ENCODE measurements at places on chromosomes 12 and 14.

DNA sequence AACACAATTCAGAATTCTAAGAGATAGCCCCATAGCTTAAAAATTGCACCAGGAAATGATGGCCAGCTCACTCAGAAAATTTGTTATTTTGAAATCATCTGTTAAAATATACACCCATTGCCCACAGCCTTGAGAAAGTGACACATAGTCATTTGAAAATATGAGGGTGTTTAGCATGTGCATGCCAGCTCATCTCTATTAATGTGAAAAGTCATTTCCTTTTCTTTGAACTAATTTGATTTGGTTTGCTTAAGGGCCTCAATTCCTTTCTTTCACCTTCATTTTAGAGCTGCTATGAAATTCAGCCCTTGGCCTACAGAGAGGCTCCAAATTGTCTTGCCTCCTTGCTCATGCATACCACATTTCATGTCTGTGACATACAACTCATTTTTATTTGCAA lies 241.4 kb downstream of the PHLDA1 start:
- DNase-seq: no peak

DNA sequence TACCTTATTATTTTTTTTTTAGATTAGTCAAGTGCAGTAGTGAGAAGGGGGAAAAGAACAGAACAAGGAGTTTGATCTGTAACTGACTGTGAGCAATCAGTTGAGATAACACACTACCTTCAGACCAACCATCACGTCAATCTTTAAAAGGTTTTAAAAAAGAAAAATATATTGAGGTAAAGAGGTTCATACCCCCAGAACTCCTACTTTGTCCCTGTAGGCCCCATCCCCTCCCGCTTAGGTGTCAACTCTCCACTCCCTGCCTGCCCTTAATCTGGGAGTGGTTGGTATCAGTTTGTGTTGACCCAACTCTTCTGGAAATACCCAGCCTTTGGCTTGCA lies 16.2 kb downstream of the MMP14 start:
- DNase-seq: no peak

DNA sequence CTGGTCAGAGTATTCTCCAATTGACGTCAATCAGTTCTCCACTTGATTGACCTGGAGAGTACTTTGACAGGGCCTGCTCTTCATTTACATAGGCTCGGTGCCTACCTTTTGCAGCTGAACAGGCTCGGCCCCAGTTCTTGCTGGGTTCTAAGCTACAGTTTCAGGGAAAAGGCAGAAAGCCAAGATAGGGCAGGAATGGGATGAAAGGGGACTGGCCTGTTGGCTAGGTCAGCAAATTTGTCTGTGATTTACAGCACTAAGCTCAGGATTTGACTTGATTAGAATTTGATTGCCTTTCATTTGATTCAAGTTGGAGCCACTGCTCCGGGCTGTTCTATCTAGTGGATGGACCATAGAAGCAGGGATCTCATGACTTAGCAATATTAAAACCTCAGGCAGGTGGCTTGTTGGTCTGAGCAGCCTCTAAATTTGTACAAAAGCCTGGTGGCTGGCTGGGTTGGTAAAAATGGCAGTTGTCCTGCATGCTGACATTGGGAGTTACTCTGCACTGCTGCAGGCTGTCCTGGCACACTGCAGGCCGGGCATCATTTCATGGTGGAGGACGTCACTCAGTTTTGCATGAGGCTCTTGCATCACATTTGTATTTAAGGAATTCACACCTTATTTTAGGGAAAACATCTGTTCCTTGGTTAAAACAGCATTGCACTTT lies 71.8 kb downstream of the BICD1 start:
- no peak for DNase-seq

GRCh38 chr12:9091891-9092598 lies 23.7 kb downstream of the A2M start:
- no peak for DNase-seq

DNA sequence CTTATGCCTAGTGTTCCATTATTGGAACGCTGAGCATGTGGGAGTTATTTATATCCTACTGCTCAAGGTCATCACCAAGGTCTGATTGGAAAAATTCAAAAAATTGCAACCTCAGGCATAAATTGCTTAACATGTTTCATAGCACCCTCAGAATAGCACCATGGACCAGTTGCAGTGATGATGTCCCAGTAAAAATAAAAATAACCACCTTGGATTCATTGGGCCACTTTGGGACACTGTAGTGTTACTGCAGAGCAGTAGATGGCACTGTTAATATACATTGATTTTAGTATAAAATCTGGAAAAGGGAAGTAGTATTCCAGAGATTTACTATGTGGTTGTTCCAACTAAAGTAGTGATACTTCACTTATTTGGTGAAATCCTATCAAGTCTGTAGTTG lies 31.0 kb upstream of the PTCSC3 start:
- no peak for DNase-seq

DNA sequence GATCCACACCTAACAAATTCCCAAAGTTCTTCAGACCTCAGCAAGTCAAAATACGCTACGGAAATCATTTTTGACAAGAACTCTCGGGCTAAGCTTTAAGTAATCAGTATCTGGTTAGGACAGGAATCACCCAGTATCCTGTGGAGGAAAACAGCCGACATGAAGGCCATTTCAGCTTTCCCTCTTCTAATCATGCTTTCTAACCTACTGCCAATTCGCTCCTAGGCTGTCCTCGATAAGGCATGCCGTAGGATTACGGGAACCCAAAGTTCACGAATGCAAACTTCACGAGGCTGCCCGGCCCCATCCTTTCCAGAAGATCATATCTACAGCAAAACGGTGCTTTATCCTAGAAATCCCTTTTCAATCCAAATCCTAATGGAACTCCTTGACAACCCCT lies 81.8 kb upstream of the PTPRB start:
- no peak for DNase-seq

GRCh38 chr14:26261368-26262122 lies 336.3 kb downstream of the NOVA1 start:
- no peak for DNase-seq

- DNase-seq: no peak
Measured at GRCh38 chr12:23704992-23705943, 244.2 kb downstream of the SOX5 start.

GRCh38 chr12:30041096-30041495 lies 257.4 kb upstream of the TMTC1 start:
- DNase-seq: no peak

GRCh38 chr12:55741931-55742680 lies 816 bp upstream of the GDF11 start:
- no peak for DNase-seq

DNA sequence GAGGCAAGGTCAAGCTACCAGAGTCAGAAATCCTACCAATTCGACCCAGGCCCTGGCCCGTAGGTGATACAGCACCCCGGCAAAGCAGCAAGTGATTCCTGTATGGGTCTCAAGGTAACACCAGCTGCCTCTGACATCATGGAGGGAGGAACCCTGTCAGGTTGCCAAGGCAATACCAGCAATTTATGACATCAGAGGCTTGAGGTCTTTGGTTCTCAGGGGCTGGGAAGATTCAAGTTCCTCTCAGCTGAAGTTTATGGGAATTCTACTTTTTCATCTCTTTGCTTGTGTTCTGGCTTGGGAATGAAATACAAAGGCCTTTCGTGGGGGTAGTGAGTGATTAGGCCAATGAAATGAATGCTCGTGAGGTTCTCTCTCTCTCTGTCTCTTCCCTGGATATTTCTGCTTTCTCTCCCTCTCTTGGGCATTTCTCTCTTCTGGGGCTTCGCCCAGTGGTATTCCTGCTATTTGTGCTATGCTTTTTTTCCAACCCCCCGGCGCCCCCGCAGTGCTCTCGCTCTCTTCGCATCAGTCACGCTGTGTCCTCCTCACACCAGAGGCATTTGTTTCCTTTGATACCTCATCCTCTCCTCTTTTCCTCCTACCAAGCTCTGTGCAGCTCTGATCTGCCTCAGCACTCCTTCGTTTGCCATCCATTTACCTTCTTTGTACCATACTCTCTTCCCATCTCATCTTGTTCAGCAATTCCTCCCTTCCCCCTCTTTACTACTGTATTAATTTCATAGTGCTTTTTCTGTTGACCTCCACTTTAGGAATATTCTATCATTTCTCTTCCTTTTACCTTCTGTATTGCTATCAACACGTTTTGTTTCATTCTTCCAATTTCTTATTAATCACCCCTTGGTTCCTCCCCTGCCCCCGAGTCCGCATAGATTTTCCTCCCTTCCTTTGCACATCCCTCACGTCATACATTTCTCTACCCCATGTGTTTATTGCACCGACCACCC lies 2.9 kb downstream of the ZFHX2 start:
- no peak for DNase-seq

DNA sequence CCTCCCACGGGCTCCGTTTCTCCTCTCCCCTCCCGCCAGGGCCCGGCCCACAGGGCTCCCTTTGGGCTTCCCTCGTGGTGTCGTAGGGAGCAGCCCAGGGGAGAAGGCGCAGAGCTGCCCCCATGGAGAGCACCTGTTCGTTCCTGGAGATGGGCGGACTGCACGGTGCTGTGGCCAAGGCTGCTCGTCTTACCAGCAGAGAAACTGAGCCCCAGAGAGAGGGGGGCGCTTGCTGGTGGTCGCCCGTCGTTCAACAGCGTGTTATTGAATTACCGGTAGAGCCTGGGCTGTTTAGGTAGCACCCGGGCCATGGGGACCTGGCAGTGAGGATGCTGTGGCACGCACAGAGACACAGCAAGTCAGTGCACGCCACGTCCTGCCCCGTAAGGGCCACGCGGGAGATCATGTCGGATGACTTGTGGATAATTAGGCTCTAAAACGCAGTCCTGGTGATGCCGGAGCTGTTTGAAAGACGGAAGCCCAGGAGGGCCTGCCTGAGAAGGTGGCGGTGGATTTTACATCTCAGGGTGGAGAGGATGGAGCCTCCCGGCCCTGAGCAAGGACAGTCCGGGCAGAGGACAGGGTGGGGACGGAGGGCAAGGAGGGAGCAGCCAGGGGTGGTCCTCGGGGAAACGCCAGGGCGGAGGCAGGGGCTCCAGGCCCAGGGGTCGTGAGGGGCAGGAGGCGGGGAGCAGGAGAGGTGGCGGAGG lies 134.4 kb downstream of the ADGRD1 start:
- no peak for DNase-seq

GRCh38 chr12:108586306-108586705 lies 11.6 kb downstream of the TMEM119 start:
- no peak for DNase-seq

- no peak for DNase-seq
Measured at GRCh38 chr14:100526057-100526456, 61.2 kb downstream of the BEGAIN start.

Measured in activated T-cell treated with anti-CD3 and anti-CD28 coated beads, Interleukin-2, amount 50 U/mL, for 4 hours (primary cell).